ENCODE measurements at places on chromosomes 6 and 20. TPM values are rescaled to one million over a fixed set of nuclear protein-coding genes. Genes with fewer than 3 reads are reported as not detected.

- no peak for ATAC-seq
These were observed 853 bp downstream of the WFDC8 start for GRCh38 chr20:45578231-45578630.

- no peak for ATAC-seq
These were observed 341.6 kb downstream of the SOX4 start for GRCh38 chr6:21935142-21935541.

DNA sequence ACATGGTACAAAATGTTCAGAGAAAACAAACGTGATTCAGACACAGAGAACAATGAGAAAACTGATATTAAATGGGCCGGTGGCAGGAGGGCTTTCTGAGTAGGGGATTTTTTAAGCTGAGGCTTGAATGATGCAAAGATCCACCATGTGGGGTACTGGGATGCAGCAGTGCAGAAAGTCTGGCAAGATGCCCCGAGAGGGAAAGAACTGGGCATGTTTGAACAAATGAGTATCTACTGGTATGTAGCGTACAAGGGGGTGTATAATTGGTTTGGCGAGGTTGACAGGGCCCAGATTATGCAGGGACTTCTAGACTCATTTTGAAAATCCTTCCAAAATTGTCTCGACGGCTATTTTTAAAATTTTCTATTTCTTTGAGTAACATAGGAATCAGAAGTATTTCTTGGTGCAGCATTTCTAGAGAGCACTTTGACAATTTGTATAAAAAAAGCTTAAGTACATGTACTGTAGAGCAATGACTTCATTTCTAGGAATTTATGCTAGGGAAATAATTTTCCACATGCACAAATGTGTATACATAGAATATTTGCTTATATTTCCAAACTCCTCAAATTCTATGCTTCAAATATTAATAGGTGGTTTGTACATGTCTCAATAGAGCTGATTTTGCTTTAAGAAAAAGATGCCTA is 119.6 kb upstream of the DOK5 start:
- ATAC-seq, result no peak

GRCh38 chr20:24059174-24059573 is 70.6 kb upstream of the GGTLC1 start:
- ATAC-seq, result no peak

DNA sequence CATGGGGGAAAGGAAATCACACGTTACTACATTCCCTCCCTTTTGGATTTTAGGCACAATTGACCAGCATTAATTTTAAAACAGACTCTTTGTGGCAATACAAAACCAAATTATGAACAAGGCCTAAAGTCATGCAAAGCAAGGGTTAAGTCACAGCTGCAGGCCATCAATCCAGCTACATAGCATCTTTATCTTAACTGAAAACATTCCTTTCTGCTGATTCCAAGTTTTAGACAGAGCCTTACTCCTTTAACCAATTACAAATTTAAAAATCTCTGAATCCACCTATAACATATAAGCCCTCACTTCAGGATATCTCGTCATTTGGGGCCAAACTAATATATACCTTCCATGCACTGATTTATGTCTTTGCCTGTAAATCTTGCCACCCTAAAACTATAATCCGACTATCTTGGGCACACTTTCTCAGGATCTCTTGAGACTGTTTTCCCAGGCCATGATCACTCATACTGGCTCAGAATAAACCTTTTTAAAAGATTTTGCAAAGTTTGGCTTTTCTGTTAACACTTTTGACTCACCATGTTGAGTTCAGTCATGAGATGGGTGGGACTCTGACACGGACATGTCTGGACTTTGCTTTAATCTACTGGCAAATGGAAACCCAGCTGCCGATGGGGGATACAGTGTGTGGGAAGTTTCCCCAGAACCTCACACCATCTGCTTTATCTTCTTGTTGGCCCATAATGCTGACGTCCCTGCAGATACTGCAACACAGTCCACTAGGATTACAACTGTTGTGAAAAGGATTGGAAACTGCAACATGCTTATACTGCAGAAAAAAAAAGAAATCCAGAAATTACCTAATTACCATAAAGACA is 757.0 kb downstream of the PTPRT start:
- no peak for ATAC-seq

DNA sequence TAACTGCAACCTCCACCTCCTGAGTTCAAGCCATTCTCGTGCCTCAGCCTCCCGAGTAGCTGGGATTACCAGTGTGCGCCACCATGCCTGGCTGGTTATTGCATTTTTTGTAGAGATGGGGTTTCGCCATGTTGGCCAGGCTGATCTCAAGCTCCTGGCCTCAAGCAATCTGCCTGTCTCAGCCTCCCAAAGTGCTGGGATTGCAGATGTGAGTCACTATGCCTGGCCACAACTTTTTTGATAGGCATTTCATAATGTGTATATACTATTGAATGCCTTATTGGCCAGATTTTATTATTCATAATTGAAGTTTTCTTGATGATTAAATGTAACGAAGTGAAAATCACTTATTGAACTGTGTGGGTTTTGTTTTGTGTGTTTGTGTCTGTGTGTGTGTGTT is 27.9 kb downstream of the FIG4 start:
- no peak for ATAC-seq

DNA sequence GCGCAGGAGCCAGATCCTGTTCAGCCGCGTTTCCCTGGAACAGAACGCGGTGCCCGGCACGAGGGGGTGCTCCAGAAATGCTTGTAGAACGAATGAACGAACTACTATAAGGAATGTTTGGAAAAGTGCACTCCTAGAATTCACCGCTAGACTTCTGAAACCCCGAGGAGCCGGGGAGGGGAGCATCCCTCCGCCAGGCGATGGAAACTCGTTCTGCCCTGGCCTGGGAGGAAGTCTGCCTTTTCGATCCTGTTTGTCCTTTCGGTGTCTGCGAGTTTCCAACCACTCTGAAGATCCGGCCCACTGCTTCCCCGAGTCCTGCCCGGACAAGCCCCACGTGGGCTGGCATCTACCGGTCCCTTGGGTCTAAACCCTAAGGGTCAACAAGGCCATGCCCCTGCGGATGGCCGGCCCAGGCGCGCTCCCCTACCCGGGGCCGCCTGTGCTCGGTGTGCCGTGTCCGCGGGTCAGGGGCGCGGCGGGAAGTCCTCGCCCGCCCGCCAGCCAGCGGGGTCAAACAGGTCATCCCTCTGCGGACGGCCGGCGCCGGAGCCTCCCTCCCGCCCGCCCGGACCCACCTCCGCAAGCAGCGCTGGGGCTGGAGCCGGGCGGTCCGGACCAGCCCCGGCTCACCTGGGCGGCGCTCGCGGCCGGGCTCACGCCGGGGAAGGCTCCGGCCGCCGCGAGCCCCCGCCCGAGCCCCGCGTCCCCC is 526 bp downstream of the SULF2 start:
- ATAC-seq, result no peak

DNA sequence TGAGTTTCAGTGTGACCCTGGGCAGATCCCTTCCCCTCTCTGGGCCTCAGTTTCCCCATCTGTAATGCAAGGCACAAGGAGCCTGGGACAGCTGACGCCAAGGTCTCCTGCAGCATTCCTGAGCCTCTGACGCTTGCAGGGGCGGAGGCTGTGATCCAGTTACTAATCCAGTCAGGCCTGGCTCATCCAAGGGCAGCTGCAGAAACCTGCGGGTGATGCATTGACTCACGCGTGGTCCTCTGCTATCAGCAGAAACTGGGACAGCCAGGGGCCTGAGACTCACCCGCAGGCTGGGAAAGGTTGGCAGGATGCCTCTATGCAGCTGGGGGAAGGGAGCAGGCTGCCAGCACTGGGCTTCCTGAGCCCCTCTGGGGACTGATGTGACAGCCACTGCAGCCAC is 65.0 kb upstream of the SIRPA start:
- no peak for ATAC-seq

DNA sequence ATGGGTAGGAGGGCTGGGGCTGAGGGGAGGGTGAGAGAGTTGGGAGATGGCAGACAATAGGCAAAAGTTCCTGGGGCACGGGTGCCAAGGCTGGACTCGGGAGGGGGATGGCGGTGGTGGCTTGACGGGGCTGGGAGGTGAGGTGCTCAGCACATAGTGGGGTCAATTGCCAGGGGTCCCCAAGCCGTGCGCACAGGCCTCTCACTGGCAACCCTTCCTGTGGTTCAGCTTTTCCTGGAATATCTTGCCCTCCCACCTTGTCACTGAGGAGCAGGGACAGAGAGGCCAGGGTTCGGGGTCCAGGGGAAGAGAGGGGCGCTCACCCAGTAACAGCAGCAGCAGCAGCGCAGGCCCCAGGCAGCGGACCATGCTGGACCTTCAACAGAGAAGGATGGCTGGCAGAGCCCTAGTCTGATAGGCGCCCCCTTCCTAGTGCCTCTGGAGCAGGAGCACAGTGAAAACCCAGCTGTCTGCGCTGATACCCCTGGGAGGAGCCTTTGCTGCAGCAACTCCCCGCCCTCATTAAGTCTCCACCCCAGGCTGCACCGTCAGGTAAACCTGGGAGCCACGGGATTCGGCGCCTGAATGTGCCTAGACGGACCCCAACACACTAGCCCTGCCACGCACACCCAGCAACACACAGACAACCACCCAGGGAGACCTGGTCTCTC is at the start of gene GFRA4:
Gene GFRA4 (minus strand): TSS at position 369 of the 671 bp plus-strand sequence. CDS start 0 bp downstream, at position 369.
- no peak for ATAC-seq

- no peak for ATAC-seq
These were observed 485.6 kb upstream of the SYNCRIP start for GRCh38 chr6:86128130-86128814.

- ATAC-seq, result no peak
These were observed 112.2 kb upstream of the PREP start for GRCh38 chr6:105515054-105515453.

DNA sequence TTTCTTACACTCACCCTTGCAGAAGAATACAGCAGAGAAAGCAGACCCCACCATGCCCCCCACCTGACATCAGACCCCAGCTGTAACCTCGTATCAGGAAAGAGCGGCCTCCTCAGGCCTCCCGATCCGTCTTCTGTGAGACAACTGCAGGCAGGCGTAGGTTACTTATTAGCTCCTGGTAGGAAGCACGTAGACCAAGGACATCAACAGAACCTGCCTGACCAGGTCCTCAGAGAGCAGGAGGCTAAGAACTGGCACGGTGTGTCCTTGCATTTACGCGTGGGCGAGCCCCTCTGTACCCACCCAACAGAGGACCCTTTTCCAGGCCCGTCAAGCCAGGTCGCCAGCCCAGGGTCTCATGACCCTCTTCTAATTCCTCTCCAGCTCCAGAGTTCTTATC is 51.0 kb downstream of the ABHD12 start:
- no peak for ATAC-seq

GRCh38 chr6:114154812-114155211 is 183.9 kb upstream of the HDAC2 start:
- no peak for ATAC-seq

DNA sequence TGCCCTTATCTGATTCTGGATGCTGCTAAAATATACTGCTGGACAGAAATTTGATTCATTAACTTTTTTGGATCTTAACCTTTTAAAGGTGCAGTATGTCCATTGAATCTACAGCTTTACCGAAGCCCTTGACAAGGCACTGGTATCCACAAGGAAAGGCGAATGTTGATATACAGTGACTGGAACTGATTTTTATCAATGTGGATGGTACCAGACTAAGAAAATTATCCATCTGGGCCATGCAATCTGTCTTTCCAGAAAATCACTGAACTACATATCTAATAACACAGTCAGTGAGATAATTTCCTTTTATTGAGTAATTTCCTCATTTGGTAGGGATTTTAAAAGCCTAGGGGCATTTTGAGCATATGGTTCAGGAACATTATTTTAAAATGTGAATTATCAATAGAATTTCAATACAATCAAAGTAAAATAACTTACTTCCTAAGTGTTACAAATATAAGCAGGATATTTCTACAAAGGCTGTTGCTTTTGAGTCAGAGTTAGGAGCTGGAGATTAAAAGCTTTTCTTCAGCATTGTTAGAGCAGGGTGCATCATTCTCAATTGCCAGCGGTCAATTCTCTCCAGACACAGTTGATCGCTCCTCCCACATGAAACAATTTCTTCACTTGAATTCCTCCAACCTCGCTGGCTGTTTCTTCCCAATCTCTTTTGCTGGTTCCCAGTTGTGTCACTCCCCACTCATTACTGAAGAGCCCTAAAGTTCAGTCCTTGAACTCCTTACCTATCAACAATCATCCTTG is 585.3 kb upstream of the FLRT3 start:
- no peak for ATAC-seq

GRCh38 chr20:37741570-37741969 is 47.7 kb downstream of the CTNNBL1 start:
- no peak for ATAC-seq

Gene HLA-DRA
- 170 TPM for total RNA-seq

Gene SPATS1
- total RNA-seq, result not detected

Gene LY6G6D
- total RNA-seq, result not detected

Gene ZNF341
- 9.0 TPM for total RNA-seq

Gene CRISP1
- not detected for total RNA-seq

Gene EHMT2
- total RNA-seq, result 41.2 TPM

Gene FRK
- total RNA-seq, result 0.05 TPM

Gene ELOVL5
- 91.9 TPM for total RNA-seq

Gene EYA4
- not detected for total RNA-seq

Gene FOXA2
- not detected for total RNA-seq

Gene ULBP2
- total RNA-seq, result not detected

Gene SLPI
- total RNA-seq, result not detected

Gene NEURL2
- 1.7 TPM for total RNA-seq

Data from activated T-helper 17 cell treated with anti-CD3 and anti-CD28 coated beads, Interleukin-2, amount 50 U/mL, for 72 hours (primary cell).